ENCODE measurements at places on chromosomes 4 and X.
A peak's percentile ranks its signal among the peaks of the same experiment; 100 is the strongest.

DNA sequence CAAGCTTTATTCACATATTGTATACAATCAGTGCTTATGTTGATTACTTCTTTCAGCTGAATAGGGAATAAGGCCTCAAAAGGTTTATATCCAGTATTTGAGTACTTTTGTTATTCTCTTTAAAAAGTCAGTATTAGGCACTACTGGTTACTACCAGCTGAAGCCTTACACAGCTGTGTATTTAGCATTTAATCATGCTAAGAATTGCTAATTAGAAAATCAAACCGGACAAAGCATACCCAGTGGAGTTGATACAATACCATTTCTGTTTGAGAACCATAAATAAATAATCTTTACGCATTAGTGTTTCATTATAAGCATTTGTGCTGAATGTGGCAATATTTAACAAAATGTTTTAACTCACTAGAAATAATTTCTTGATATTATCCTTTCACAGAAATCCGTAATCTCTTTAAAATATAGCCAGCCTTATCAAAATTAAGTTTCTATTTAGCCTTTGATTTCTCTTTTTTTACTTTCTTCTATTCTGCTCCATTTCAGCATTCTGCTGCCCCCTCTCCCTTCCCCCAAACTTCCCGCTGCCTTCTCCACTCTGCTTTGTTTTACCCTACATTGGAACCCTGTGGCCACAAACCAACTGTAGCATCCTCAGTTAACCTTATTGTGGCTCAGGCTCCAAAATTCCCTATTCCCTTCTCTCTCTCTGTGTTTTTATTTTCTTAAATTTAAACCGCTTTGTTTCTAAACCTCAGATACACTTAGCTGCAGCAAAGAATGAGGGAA lies 37.8 kb downstream of the UGT8 start:
- DNase-seq: no peak

- DNase-seq: no peak
Observed at GRCh38 chr4:165415910-165416309, 37.1 kb downstream of the CPE start.

GRCh38 chrX:38820751-38821150 lies 19.5 kb downstream of the MID1IP1 start:
- DNase-seq: no peak

DNA sequence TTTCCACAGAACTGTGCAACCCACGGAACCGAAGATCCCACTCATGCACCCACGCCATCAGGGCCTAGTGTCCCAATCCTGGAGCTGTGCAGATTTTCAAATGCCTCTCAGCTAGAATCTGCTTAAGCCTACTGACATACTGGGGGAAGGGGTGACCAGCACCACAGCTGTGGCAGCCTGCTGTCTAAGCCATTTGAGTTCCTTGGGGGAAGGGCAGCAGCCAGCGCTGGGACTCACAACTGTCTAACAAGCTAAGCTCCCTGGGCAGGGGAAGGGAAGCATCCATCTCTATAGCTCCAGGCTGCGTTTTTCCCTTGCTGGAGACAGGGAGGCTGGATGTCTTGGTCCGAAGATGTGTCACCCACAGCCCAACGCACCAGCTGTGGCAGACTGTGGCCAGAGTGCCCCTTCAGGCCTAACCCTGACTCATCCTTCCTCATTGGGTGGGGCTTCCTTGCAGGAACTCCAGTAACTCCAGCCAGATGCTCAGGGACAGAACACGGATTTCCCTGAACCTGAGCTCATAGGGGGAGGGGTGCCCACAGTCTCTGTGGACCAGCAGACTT lies 194.8 kb downstream of the CHRDL1 start:
- no peak for DNase-seq

- no peak for DNase-seq
Observed at GRCh38 chr4:24999392-25000089, 31.2 kb downstream of the LGI2 start.

- peak; percentile 53 for DNase-seq
Observed at GRCh38 chrX:112841114-112841819, 636 bp upstream of the AMOT start.

GRCh38 chrX:22365460-22365859 lies 92.7 kb downstream of the CBLL2 start:
- DNase-seq: no peak

- no peak for DNase-seq
Observed at GRCh38 chr4:22962295-22962694, 269.6 kb downstream of the GBA3 start.

DNA sequence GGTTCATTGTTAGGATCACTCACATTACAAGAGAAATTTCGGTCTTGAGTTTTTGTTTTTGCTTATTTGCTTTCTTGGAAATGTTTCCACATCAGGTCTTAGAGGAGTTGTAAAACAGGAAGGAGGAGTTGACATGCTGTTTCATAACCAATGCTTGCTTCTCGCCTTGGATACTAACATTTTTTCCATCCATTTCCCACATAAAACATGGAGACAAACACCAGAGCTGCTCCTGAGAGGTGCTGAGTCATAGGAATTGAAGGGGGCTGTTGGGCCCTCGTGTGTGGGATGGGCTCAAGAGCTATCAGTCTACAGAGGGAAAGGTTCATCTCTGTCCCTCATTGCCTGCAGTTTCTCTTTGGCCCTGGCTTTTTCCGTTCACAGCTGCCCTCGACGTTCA lies 29.9 kb downstream of the TBL1X start:
- no peak for DNase-seq

- DNase-seq: no peak
Observed at GRCh38 chrX:27391623-27392022, 71.5 kb downstream of the PPP4R3C start.

DNA sequence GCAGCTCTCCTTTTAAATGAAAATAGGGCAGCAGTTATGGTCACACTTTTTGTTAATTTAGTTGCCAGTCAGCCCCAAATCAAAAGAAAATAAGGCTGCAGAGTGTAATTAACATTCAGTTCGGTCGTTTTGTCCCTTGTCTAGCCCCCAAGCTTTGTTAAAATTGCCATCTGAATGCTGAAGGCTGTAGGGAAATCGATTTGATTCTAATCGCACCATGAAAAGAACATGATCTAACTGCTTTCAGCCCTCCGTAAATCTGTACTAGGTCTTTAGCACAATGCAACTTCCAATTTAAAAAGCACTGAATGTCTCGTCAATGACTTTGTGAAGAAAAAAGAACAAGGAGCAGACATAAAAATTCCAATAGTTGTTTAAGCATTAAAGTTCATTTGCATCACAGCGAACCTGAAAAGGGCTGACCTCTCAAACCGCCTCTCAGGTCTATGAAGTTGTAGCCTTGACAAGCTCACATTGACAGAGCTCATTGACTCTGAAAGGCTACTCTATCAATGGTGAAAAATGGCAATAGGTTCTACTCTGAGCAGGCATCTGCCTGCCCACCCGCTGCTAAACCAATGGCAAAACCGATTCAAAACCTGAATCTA lies 48.9 kb downstream of the CHIC2 start:
- DNase-seq: no peak

DNA sequence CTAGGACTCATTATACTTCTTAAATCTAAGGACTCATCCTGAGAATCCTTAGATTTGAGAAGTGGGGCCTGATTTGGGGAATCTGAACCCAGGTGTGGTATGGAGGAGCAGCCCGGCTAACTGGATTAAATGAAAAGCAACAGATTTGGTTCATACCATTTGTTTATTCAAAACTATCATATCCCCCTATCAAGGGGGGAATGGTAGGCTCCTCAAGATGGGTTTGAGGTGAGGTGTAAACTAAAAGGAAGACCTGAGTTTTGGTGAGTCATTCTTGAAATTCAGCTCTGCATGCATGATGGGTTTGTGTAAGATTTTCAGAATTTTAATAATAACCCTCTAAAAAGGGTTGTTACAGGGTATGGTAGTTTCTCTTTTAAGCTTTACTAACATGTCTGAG lies 53.4 kb downstream of the CASP6 start:
- DNase-seq: no peak

GRCh38 chr4:14767142-14767541 lies 235.1 kb upstream of the CPEB2 start:
- DNase-seq: no peak

DNA sequence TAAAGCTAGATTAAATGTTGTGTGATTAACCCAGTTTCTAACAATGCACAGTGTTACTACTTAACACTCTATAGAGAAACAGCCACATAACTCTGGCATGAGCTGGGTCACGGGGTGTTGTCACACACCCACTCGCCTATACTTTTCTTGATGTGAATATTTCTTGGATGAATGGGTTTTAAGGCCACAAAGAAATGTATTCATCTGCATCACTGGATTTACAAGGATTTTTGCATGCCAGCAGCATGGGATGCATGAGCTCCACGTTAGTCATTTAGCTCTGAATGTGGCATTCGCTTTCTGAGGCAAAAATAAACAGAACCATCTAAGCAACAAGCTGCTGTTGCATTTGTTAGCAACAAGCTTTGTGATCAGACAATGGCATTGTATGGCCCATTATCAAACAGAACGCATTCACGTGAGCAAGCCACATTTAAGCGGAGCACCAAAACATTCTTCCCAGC lies 89.7 kb downstream of the LRP2BP start:
- no peak for DNase-seq

DNA sequence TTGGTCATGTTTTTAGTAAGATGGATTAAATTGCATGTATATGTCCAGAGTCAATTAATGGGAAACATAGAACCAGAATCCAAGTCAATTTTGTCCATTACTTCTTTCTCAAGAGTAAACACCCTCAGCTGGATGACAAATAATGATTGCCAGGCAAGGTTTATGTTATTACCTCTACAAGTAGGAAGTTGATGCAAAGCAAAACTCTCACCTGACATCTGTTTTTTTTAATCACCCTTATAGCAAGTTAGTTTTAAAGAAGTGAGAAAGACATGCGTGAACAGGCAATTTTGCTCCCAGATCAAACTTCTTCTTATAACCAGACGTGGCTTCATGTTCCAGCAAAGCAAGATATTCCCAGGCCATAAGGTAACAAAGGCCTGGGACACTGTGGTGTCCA lies 348.5 kb upstream of the FTHL17 start:
- no peak for DNase-seq

GRCh38 chrX:1529328-1529727 lies 7.7 kb downstream of the P2RY8 start:
- no peak for DNase-seq

GRCh38 chr4:143383005-143383574 lies 46.4 kb downstream of the GAB1 start:
- DNase-seq: no peak

DNA sequence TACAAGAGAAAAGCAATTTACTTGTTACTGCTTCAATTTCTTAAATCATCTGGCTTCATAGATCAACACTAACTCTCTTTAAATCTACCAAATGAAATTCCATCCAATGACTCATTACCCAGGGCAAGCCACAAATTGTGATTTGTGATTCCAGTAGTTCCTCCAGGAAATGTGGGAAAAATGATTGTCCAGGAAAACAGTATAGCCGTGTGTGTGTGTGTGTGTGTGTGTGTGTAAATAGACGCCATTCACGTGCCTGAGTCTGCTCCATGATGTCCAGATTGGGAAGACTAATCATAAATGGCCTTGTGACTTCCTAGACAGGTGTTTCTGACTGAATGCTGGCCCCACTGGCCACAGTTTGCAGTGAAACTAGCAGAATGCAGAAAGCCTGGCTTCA lies 121.3 kb downstream of the HS6ST2 start:
- no peak for DNase-seq

DNA sequence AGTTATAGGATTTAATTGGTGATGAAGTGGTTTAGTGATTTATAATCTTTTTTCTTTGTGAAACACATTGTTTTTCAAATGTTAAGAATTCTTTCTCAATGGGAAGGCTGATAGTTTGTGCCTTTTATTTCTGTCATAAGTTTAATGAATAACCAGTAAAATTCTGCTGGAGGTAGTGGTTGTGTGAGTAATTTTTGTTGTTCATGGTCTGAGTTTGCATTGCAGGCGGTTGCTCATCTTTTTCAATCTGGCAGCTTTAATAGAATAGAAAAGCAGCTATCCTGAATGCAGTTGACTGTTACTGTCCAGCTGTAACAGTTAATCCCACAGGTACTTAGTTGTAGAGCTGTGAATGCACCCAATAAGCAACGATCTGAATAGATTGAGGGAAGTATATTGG lies 215.6 kb upstream of the AFF2 start:
- DNase-seq: no peak

DNA sequence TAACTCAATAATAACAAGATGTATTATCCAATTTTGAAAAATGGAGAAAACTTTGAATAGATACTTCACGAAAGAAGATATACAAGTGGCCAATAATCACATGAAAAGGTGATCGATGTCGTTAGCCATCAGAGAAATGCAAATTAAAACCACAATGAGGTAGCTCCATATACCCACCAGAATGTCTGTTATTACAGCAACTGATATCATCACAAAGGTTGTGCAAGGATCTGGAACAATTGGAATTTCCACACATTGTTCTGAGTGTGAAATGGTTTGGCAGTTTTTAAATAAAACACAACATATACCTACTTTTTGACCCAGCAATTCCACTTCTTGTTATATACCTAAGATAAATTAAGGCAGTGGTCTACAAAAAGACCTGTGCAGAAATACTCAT lies 71.7 kb downstream of the IRS4 start:
- no peak for DNase-seq

DNA sequence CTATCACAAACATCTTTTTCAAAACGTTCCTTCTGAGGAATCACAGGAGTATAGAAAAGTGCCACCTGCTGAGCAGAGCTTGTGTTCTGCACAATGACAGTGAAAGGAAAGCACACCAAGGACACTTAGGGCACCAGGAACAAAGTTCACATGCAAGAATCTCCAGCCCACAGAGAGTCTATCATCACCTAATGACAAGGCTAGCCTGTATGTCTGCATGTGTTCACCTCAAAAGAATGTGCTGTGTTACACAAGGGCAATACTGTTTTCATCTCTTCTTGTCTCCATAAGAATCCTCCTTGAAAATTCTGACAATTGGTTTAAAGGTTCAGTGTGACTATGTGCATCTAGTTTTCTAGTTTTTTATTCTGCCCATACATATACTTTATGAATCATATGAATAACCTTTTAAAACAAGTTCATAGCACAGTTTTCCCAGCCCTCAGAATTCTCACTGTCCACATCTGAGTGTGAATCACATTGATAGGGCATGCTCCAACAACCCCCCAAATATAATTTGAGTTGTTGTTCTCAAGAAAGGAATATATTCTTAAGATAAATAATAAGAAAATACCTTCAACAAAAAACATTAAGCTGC lies 118.0 kb downstream of the PWWP3B start:
- DNase-seq: no peak

- no peak for DNase-seq
Observed at GRCh38 chr4:1408418-1408817, 2.2 kb upstream of the NKX1-1 start.

- DNase-seq: no peak
Observed at GRCh38 chrX:137194164-137194563, 160.4 kb upstream of the GPR101 start.

GRCh38 chr4:137967480-137968190 lies 274.5 kb downstream of the SLC7A11 start:
- no peak for DNase-seq

DNA sequence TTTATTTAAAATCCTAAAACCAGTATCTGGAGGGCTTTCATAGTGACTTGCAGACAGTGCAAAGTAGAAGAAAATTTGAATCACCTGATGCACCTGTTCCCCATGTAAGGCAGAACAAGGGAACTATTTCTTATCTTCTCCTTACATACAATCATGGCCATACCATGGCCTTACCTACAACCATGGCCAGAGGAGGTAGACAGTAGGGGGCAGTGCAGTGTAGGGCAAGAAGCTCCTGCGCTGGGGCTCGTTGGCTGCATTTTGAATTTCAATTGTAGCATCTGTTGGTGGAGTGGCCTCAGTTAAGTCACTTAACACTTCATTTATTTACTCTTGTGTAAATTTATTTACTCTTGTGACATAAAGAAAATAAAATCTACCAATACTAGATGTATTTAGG lies 33.0 kb downstream of the GALNTL6 start:
- DNase-seq: no peak

- DNase-seq: no peak
Observed at GRCh38 chr4:100632163-100632562, 114.3 kb upstream of the EMCN start.
